ENCODE measurements at places on chromosomes 7 and 10.

DNA sequence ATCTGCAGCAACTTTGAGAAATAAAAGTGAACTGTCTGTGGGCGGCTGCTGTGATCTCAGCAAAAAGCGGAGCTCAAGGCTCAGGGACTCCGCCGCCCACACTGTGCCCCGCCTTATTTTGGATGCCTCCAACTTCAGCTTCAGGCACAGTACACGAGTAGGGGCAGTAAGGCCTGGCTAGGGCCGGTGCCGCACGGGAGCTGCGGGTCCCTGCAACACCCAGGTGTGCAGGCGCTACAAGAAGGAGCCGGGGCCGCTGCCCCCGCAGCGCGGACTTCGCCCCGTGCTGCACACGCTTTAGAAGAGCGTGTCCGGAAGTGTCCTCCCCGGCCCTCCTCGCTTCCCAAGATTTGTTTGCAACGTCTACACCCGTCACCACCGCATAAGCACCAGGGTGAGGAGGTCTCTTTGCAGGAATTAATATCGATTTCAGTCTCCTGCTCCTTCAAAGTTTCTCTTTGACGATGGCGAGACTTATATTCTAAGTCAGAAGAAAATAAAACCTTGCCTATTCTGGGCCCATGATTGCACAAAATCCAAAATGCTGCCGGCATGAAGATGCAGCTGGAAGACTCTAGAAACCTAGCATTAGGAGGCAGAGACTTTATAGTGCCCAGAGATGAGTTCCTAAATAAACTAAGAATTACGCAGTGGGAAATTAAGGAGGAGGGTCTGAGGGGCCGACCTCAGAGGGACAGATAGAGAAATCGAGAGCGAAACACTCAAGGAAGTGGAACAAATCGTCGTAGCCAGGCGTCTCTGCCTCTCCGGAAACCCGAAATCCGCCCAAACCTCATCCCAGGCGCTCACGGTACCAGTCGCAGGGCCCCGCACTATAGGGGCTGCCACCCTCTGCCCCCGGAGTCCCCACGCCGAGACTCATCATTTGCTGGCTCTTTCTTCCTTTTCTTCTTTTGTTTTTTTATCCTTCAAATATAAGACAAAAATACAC lies 6.4 kb downstream of the VAX1 start:
- no peak for DNase-seq

GRCh38 chr10:71726580-71727104 lies 7.1 kb upstream of the C10orf105 start:
- DNase-seq: no peak

- DNase-seq: no peak
These were observed 10.9 kb downstream of the OGDHL start for GRCh38 chr10:49751216-49751615.

- no peak for DNase-seq
These were observed 20.2 kb upstream of the TMEM72 start for GRCh38 chr10:44890696-44891563.

DNA sequence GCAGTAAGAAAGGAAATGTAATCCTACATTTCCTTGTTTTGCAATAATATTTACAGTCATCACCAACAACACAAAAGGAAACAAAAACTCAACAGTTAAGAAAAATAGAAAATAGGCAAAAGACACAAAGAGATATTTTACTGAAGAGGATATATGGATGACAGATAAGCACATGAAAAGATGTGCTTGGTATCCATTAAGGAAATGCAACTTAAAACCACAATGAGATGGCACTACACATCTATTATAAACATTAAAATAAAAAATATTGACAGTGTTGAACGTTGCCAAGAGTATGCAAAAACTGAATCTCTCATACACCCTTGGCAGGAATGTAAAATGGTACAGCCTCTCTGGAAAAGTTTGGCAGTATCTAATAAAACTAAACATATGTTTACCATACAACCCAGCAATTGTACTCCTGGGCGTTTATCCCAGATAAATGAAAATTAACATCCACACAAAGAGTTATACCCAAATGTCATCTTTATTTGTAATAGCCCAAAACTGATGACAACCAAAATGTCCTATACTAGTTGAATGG lies 5.4 kb downstream of the CEP41 start:
- no peak for DNase-seq

DNA sequence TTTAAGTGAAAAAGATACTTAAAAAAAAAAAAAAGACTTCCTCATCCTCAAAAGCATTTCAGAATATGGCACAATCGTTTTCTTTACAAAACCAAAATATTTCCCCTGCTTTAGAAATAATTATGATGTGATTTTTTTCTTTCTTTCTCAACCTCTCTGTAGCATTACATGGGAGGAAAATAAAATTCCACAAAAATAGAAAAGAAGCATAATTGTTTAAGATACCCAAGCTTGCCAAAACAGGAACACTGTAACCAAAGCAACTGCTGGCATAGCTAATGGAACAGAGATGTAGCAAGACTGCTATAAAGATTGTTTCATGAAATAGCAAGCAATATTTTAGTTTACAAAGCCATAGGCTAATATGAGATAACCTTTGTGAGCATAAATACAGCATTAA lies 75.6 kb upstream of the GPR22 start:
- peak; percentile 24 for DNase-seq

DNA sequence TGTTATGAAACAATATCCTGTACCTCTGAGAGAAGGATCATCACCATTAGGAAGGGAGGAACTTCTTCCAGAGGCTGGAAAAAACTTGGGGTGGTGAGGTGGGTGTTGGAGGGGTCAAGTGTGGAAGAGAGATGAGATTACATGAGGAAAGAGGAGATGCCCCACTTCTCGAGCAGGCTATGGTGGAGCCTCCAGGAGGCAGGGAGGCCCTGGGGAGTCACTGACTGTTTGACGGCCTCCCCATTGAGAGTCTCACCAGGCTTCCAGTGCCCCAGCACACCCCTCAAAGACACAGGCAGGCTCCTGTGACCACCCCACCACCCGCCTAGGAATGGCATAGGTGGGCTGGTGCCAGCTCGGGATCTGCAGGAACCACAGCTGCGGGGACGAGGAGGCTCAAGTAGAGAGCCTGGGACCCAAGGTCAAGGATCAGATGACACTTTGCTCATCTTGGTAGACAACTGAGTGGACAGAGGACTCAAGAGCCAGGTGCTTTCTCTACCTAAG lies 185.3 kb upstream of the GDF10 start:
- DNase-seq: no peak

- no peak for DNase-seq
These were observed 985.1 kb upstream of the LRRN3 start for GRCh38 chr7:110105840-110106239.

- DNase-seq: peak; percentile 30
These were observed 55.5 kb downstream of the SLC16A12 start for GRCh38 chr10:89479771-89480446.

GRCh38 chr10:30821994-30822692 lies 192.6 kb upstream of the LYZL2 start:
- peak; percentile 46 for DNase-seq

- DNase-seq: no peak
These were observed 3.5 kb upstream of the IGF2BP3 start for GRCh38 chr7:23473844-23474093.

- peak; percentile 82 for DNase-seq
These were observed 13.8 kb downstream of the BTRC start for GRCh38 chr10:101367569-101368453.

- DNase-seq: no peak
These were observed 62.8 kb downstream of the MTPN start for GRCh38 chr7:135914346-135914745.

DNA sequence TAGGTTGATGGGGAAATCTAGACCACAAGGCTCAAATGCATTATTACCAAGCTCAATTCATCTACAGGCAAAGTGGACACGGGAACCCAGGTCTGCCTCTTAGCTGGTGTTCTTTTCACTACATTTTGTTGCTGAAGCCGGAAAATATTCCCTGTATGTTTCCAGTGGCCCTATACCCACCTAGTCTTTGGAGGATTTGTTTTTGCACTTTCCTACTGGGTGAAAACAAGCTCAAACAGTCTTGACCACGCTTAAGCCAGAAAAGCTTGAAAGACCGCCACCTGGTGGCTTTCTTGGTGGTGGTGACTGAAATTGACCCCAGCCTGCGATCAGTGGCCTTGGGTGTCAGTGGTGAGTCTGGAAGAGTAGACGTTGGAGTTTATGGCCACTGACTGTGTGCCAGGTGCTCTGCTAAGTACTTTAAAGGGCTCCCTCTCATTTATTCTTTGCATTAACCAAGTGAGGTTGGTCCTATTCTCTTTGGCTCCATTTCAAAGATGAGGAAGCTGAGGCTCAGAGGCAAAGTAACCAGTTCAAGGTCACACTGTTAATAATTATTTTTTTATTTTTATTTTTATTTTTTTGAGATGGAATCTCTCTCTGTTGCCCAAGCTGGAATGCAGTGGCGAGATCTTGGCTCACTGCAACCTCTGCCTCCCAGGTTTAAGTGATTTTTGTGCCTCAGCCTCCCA lies 11.1 kb upstream of the CRTAC1 start:
- peak; percentile 36 for DNase-seq
